ENCODE measurements at places on chromosomes 4 and X.

DNA sequence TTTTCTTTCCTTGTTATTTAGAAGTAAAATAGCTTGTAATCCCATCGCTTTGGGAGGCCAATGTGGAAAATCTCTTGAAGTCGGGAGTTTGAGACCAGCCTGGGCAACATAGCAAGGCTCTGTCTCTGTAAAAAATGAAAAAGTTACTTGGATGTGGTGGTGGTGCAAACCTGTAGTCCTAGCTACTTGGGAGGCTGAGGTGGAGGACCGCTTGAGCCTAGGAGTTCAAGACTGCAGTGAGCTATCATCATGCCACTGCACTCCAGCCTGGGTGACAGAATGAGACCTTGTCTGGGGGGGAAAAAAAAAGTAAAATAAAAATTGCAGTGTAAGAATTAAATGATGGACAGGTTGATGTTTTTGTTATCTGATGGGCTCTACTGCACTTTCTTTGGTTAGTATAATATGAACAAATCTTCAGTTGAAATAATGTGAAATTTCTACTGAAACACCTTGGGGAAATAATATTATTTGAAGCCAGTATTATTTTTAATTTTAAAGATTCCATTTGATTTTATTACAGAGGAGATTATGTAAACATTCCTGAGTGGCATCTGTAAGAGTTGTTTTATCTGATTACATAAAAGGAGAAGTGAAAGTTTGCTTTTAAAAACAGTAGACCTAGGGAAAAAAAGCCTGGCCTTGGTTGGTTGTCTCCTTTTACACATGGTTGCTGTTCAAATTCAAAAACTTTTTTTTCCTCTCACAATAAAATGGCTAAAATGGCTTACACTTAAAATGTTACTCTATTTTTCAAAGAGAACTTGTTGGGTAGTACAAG, 10.5 kb upstream of the NDUFC1 start:
- DNase-seq, result no peak

GRCh38 chrX:70044541-70045245, 5.0 kb downstream of the AWAT2 start:
- no peak for DNase-seq

DNA sequence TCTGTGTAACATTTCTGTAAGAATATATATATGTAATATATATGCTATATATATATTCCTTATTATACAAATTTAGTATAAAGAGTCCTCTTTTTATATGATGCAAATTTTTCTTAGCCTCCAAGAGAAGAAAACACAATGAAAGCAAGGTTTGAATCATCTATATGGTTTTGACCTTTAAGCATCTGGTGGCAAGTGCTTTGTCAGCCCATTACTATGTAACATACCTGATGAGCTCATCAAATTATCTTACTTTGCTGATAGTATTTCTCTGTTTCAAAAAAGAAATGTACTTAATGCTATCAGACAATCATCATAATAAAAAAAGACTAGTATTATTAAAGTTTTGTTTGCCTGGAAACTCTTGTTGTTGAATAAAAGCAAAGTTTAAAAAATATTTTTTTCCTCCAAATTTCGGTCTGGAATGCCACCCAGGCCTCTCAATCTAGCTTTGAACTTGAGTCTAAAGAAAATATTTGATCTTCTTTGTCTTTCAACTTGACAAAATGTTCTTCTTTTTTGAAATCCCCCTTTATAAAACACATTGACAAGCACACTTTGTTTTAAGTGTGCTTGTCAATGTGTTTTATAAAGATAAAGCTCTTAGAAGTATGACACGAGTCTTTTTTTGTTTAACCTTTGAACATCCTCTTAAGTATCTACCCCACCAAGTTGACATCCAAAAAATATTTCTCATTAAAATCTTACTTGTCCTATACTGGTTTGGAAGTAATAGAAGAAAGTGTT, 26.2 kb downstream of the ZNF330 start:
- DNase-seq, result no peak

- DNase-seq, result no peak
Observed at GRCh38 chr4:6594826-6595355, 19.9 kb downstream of the MAN2B2 start.

DNA sequence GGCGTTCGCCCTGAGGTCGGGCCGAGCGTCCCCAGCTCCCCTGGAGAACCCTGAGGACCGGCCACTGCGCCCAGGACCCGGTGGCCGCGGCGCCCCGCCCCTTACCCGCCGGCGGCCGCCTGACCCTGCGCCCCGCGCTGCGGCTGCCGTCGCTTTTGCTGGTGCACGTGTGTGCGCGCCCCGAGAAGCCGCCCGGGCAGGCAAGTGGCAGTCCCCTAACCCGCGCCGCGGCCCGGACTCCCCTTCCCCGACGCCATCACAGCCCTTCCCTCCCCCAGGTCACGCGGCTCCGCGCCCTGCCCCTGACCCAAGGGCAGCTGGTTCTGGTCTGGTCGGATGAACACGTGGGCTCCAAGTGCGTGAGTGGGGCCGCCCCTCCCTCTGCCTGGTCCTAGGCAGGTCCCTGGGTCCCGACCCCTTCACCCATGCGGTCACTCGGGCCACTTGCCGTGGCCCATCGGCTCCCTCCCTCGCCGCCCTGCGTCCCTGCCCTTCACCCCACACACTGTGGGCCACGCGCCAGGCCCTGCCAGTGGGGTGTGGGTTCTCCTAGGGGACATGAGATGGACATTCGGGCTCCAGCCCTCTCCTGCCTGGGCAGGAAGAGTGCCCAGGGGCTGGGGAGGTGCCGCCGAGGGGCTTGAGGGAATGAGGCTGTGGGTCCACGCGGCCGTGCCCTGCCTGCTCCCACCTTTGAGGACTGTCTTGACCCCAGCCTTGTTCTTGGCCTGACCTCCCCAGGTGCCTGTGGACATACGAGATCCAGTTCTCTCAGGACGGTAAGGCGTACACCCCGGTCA, 8.0 kb upstream of the FGFRL1 start:
- DNase-seq, result no peak
